NCI-H1930 (cell line): ENCODE measurements at places on chromosomes 6 and 20.

DNA sequence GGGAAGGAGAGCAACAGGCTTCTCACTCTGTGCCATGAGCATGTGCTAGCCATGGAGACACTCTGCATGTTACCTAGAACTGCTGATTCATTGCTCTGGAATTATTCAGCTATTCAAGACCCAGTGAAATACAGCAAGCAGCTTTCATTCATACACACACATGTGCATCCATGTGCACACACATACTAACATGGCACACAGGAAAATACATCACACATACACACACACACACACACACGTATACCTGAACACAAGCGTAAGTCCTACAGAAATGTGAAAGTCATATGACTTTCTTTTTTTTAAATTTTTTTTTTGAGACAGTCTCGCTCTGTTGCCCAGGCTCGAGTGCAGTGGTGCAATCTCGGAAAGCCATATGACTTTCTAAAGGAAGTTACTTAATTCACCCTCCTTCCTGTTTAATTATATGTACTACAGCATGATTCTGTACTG, 108.2 kb upstream of the NFATC2 start:
- no peak for DNase-seq

- DNase-seq, result no peak
These were observed 60.6 kb downstream of the GPX5 start for GRCh38 chr6:28586324-28586723.

- no peak for DNase-seq
These were observed 19.7 kb upstream of the TAGAP start for GRCh38 chr6:159064477-159064876.

DNA sequence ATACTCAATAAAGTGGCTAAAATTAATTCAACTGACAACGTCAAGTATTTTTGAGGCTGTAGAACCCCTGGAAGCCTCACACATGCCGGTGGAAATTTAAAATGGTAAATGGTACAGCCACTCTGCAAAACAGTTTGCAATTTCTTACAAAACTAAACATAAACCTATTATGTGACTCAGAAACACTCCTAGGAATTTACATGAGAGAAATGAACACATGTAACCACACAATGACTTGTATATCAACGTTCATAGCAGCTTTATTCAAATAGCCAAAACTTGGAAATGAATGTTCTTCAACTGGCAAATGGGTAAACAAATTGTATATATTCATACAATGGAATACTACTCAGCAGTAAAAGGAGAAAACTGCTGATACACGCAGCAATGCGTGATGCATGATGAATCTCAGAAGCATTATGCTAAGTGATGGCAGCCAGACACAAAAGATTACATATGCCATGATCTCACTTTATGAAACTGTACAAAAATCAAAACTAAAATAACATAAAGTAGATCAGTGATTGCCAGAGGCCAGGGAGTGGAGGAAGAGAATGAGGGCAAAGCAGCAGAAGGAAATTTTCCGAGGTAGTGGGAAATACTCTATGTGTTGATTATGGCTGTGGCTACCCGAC, 112.5 kb downstream of the FAM50B start:
- no peak for DNase-seq

DNA sequence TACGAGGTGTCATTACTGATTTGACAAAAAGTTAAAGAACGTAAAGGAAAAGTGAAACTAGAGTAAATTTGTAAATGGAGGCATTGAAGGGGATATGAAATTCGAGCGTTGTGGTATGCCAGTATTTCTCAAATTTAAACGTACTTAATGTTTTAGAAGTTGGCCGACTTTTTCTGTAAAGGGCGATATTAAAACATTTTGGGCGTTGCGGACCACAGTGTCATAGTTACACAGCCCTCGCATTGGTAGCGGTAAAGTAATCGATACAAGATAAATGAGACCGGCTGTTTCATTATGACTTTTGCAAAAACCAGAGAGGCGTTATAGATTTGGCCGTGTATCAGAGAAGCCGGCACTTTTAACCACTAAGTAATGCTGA, 39.6 kb downstream of the OR2B2 start:
- DNase-seq, result no peak

DNA sequence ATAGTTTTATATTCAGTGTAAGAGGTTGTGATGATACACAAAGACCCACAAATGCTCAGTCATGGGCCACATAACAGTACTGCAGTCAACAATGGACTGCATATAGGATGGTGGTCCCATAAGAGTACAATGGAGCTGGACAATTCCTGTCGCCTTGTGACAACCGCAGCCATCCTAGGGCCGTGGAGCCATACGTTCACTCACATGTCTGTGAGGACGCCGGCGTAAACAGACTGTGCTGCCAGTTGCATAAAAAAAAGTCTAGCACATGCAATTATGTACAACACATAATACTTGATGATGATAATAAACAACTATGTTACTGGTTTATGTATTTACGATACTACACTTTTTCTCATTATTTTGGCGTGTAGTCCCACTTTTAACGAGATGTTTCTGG, 30.9 kb downstream of the BFSP1 start:
- DNase-seq, result no peak

DNA sequence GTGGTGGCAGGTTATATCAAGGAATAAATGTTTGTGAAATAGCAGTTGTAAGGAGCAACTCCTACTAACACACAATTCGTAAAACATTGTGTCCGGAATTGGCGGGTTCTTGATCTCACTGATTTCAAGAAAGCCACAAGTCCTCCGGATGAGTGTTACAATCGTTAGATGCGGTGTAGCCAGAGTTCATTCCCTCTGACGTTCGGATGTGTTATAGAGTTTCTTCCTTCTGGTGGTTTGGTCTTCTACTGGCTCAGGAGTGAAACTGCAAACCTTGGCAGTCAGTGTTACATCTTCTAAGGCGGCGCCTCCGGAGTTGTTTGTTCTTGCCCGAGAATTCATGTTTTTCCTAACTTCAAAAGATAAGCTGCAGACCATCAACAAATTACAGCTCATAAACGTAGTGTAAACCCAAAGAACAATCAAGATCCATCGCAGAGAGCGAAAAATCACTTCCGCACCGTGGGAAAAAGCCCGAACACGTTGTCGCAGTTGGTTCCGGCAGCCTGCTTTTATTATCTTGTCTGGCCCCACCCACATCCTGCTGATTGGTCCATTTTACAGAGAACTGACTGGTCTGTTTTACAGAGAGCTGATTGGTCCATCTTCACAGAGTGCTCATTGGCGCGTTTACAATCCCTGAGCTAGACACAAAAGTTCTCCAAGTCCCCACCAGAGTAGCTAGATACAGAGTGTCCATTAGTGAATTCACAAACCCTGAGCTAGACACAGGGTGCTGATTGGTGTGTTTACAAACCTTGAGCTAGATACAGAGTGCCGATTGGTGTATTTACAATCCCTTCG, 58.2 kb downstream of the TRIM27 start:
- DNase-seq, result peak; percentile 37

- no peak for DNase-seq
These were observed 53.5 kb upstream of the UNC93A start for GRCh38 chr6:167237438-167238145.
